ENCODE measurements at places on chromosomes 7 and 10.

GRCh38 chr7:103432712-103433111 is 13.3 kb downstream of the SLC26A5 start:
- H3K36me3 ChIP-seq, result no peaks in the 10 kb centered on the region
- DNase-seq, result no peak
- no peaks in the 10 kb centered on the region for H3K4me1 ChIP-seq
- H3K4me3 ChIP-seq, result no peak overlapping the region
- H3K27ac ChIP-seq, result no peak overlapping the region

DNA sequence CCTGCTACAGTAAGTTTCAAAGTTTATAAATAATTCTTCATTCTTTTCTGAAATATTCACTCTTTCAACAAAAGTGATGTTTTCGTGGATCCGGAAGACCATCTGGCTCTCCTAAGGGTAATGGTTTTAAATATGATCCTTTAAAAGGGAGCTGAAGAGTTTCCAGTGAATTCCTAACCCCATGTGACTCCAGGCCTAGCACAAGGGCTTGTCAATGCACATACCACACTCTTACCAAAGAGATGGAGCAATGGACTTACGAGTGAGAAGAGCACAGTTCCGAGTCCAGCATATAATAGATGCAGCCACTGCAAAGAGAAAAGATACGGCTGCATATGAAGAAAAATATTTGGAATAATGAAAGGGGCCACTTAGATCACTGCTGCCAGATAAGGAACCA is 32.1 kb upstream of the GATAD1 start:
- no peaks in the 10 kb centered on the region for H3K36me3 ChIP-seq
- H3K27ac ChIP-seq, result no peak overlapping the region
- H3K4me3 ChIP-seq, result no peak overlapping the region
- H3K27me3 ChIP-seq, result no peaks in the 10 kb centered on the region
- no peak for DNase-seq

GRCh38 chr10:63766745-63767137 is 245.5 kb downstream of the REEP3 start:
- no peaks in the 10 kb centered on the region for H3K4me1 ChIP-seq
- H3K27me3 ChIP-seq, result no peaks in the 10 kb centered on the region
- no peak for DNase-seq
- no peaks in the 10 kb centered on the region for H3K36me3 ChIP-seq
- no peak overlapping the region for H3K27ac ChIP-seq
- H3K4me3 ChIP-seq, result no peak overlapping the region

DNA sequence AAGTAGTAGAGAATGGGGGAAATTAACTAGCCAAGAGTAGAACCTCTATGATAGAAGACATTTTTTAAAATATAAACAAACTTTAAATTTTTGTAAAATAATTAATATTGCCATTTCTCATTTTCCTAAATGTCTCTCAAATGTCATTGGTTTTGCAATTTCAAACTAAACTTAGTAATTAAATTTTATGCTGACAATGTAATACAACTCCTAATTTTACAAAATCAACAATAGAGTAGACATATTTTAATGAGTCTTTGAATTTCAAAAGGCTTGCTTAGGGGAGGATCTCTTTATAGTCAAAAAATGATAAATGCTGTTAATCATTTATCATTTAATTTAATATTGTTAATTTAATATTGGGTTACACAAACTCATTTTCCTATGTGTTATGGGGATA is 81.8 kb downstream of the ZWINT start:
- H3K36me3 ChIP-seq, result no peaks in the 10 kb centered on the region
- no peaks in the 10 kb centered on the region for H3K27me3 ChIP-seq
- no peak for DNase-seq
- H3K4me1 ChIP-seq, result no peaks in the 10 kb centered on the region
- no peak overlapping the region for H3K27ac ChIP-seq

- no peak overlapping the region for H3K27ac ChIP-seq
- H3K27me3 ChIP-seq, result no peaks in the 10 kb centered on the region
- H3K36me3 ChIP-seq, result no peaks in the 10 kb centered on the region
- H3K4me3 ChIP-seq, result no peak overlapping the region
Measured at GRCh38 chr7:78514634-78515033, 716.1 kb downstream of the PHTF2 start.

All from thymus (tissue), 14 donors.